ENCODE measurements at places on chromosomes 11 and 22.

DNA sequence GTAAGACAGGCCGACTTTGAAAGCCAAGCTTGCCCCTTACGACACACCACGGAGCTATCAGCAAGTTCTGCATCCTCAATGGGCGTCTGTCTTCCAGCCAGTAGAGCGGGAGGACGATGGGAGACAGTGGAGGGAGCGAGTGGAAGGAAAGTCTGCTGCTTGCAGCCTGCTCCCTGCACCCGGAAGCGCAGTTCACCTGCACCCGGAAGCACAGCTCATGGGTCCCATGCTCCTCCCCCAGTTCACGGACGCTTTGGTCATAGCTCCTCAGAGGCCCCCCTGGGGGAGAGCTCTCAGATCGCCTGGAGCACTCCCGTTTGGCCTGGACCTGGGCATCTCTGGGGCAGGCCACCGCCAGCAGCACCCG is 51.3 kb downstream of the FBLN1 start:
- no peak for DNase-seq

GRCh38 chr11:133951327-133952198 is 5.2 kb downstream of the IGSF9B start:
- peak; percentile 50 for DNase-seq

DNA sequence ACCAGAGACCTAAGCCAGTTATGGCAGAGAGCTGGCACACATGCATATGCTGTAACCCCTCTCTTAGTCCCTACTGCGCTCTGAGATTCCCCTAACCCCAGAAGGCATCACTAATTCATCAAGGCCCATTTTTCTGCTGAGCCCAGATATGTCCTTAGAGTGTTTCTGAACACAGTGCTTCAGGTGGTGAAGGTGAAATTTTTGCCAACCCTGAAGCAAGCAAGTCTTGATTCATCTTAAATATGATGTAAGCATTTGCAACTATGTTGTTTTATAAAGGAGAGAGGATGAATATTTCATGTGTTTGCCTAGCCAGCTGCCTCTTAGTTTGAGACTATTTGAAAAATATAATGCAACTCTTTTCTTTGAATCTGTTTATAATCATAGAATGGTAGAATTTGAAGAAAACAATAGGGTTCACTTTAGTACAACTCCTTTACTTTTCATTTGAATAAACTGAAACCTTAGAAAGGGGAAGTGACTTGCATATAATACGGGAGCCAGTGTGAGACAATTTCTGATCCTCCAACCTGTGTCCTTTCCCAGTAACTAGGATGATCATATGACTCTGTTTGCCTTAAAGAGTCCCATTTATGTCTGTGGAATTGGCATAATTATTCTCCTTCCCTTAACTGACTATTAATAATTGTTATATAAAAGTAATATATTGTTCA is 194.3 kb upstream of the MTNR1B start:
- no peak for DNase-seq

DNA sequence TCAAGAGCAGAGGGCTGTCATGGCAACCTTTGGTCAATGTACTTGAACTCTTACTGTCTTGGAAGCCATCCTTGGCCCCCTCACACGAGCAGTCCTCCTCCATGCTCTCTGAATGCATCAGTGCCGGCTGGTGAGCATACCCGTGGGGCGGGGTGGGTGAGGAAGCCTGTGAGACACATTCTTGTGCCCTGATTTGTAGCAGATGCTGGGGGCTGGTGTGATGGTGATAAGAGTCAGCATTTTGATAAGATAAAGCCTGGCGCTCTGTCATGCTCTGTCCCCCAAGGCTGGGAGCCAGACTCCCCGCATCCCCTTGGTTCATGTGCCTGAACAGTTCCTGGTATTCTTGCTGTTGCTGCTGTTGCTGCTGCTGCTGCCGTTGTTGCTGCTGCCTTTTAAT is 20.5 kb upstream of the APOA1 start:
- DNase-seq: no peak

DNA sequence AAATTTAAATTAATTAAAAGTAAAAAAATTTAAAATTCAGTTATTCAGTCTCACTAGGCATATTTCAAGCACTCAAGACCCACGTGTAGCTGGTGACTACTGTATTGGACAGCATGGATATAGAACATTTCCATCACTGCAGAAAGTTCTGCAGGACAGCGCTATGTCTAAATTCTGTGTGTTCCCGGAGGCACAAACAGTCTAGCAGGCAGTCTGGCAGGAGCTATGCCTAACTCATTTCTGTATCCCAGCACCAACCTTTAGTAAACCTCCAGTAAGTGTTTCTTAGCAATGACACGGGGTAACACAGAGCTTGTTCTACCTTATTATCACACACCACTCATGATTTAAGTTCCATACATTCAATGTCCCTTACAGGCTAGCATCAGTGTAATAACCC is 48.5 kb downstream of the FAM168A start:
- DNase-seq: no peak

DNA sequence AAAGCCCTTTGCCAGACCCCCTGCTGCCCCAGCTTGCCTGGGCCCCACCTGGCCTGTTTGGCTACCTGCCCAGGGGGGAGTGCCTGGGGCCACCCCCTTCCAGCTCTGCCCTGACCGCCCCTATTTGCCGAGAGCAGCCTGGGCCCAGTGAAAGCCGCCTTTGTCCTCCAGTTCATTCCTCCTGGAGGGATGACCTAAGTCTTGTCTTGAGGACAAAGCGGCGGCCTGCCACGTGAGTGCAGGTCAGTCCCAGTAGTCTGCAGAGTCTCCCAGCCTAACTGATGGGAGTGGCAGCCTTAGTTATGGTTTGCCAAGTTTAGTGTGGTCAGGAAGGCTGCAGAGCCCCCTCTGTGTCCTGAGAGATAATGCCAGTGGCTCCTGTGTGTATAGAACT is 115.9 kb upstream of the CRYBB3 start:
- no peak for DNase-seq

- DNase-seq: no peak
Measured at GRCh38 chr11:86214710-86215109, 29.8 kb upstream of the EED start.

DNA sequence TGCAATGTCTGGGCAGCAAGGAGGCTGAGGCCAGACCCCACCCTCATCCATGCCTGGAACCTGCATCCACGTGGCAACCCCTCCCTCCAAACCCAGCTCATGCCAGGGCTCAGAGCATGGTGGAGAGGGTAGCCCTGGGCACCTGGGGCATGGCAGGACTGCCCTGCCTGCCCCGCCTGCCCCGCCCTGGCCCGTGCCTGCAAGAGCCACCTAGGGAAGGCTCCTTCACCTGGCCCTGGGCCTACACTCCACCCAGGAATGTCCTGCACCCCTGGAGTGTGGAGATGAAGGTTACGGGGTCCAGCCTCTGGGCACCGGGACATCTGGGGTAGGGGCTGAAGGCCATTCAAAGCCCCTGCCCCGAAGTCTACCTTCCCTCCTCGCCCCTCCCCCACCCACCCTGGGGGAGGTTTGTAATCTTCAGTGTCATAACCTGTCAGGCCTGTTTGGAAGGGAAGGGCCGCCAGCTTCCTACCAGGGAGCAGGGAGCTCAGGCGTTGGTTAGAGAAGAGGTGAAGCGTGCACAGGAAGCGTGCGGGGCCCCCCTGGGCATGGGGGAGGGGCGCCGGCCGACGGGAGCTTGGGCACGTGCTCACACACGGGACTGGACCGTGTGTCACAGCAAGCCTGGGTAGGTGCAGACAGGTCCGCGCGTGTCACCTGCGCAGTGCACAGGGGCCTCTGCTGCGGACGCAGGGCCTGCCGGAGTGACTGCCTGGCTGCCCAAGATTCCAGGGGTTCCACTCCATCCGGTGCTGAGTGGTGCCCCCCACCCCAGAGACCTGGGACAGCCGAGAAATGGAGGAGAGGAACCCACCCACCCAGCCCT is 30.7 kb upstream of the TH start:
- DNase-seq: no peak

- no peak for DNase-seq
Measured at GRCh38 chr11:104637662-104638170, 260.5 kb downstream of the CASP12 start.

DNA sequence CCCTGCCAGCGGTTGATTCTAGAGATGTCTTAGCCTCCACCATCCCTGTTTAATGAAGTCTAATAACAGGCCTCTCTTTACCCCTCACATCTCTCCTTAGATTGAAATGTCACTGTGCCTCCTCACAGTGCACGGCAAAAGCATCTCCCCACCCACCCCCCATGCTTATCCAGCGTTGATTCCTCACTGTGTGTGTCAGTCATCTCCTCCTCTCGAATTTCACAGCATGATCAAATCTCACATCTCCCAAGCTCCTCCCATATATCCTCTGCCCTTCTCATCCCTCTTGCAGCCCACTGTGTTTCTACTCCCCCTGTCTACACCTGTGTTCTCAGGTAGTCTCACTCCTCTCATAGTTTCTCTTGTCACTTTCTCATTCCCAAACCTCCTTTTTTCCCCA is 84.6 kb downstream of the DBX1 start:
- no peak for DNase-seq

GRCh38 chr11:17850336-17850735 is 115.8 kb downstream of the KCNC1 start:
- DNase-seq: no peak

GRCh38 chr11:19232910-19233503 is 7.7 kb downstream of the E2F8 start:
- DNase-seq: peak; percentile 53

GRCh38 chr11:110479108-110480101 is 49.7 kb downstream of the FDX1 start:
- peak; percentile 17 for DNase-seq

DNA sequence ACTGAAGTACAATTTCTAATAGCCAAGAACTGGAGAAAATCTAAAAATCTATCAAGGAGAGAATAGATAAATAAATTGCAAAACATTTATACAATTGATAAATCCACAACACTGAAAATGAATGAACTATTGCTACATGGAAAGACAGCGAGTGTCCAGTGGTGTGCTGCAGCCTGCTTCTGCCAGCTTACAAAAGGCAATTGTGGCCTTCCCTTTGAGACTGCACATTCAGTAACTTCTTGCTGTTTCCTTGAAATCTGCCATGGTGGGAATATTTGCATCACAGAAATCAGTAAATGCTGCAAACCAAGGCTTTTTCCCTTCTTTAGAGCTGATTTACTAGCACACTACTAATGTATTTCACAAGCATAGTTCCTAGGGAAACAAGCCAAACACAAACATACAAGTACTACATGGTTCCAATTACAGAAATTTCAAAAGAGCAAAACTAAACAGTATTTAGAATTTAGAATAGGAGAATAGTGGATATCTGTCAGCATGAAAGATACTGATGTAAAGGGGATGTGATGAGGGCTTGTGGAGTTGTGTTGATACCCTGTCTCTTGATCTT is 76.9 kb upstream of the TRIM77 start:
- no peak for DNase-seq

DNA sequence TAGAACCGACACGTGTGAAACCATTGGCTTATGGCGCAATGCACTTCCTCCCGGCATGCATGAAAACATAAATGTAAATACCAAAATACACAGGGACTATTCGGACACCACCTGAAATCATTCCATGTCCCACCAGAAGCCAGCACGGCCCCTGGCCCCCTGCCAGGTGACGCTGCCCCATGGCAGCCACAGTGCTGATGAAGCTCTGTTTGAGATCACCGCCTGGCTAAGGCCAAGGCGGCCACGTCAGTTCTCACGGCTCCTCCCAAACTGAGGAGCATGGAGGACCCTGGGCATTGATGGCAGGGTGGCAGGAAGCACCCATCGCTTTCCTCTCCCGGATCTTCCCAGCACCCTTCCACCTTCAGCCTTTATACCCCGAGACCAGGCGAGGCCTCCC is 89.5 kb downstream of the CDKN1C start:
- DNase-seq: no peak

- DNase-seq: peak; percentile 93
Measured at GRCh38 chr11:16791191-16791961, 52.9 kb downstream of the C11orf58 start.

- DNase-seq: no peak
Measured at GRCh38 chr22:35023692-35024363, 42.1 kb upstream of the ISX start.

DNA sequence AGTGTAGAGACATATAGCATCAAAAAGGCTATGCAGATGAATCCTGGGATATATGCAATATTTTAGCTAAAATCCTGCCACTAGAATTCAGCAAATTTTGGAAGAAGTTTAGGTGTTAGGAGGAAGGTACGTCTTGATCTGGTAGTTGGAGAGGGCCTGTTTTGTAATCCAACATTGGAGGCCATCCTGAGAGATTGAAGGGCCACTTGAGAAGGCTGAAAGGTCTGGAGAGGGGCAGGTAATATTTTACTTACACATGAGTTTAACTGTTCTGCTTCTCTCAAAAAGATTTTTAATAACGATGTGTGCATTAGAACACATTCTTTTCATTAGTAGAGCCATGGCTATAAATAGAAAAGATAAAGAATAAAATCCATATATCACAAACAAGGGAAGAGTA is 422.1 kb downstream of the RAB38 start:
- DNase-seq: no peak

DNA sequence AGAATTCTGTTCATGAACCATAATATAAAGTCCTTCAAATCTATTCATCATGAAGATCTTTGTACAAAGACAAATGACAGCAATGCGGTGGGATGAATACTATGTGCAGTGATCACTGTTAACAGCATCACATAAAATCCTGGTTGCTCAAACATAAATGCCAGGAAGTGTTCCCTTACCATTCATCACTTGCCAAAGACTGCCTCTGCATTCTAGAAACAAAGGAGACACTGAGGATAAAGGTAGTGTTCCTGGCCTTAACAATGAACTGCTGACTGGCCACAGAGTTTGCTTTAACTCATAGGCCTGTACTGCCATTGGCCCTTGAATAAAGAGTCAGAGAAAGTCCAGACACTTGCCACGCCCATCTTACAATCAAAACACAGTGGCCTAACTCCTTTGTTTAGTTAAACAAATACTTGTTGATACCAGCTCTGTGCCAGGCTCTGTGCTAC is 29.5 kb downstream of the C2CD3 start:
- DNase-seq: no peak

- no peak for DNase-seq
Measured at GRCh38 chr11:47413908-47414684, 5.7 kb downstream of the SLC39A13 start.

DNA sequence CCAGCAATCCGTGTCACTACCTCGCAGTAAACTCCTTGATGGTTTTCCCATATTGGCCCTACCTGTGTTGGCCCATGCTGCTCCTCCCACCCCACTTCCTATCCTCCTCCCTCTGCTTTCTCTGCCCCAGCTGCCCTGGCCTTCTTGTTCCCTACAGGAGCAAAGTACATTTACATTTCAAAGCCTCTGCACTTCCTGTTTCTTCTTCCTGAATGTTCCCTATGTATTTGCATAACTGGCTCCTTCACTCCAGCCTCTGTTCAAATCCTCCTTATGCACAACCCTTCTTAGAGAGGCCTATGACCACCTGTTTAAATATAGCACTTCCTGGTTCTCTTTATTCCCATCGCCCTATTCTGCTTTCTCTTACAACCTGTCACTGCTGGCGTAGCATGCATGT is 62.2 kb downstream of the PARVA start:
- no peak for DNase-seq

GRCh38 chr11:19988598-19988997 is 171.7 kb downstream of the DBX1 start:
- peak; percentile 46 for DNase-seq

DNA sequence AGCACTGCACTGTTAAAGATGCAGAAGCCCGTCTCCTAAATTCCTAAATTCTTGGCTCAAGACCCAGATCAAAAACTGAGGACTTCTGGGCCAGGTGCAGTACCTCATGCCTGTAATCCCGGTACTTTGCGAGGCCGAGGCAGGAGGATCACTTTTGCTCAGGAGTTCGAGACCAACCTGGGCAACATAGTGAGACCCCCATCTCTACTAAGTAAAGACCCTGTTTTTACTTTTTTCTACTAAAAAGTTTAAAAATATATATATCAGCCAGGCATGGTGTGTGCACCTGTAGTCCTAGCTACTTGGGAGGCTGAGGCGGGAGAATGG is 29.7 kb downstream of the PDGFB start:
- no peak for DNase-seq

GRCh38 chr11:120284272-120284671 is 40.8 kb upstream of the TLCD5 start:
- DNase-seq: no peak

Data from kidney glomerular epithelial cell (primary cell).